Activated CD8-positive, alpha-beta memory T cell treated with anti-CD3 and anti-CD28 coated beads, Interleukin-2, amount 50 U/mL, for 48 hours (primary cell): ENCODE measurements at places on chromosomes 7 and 10.

GRCh38 chr7:134472572-134473244 lies 13.8 kb upstream of the AKR1B1 start:
- no peak for DNase-seq

DNA sequence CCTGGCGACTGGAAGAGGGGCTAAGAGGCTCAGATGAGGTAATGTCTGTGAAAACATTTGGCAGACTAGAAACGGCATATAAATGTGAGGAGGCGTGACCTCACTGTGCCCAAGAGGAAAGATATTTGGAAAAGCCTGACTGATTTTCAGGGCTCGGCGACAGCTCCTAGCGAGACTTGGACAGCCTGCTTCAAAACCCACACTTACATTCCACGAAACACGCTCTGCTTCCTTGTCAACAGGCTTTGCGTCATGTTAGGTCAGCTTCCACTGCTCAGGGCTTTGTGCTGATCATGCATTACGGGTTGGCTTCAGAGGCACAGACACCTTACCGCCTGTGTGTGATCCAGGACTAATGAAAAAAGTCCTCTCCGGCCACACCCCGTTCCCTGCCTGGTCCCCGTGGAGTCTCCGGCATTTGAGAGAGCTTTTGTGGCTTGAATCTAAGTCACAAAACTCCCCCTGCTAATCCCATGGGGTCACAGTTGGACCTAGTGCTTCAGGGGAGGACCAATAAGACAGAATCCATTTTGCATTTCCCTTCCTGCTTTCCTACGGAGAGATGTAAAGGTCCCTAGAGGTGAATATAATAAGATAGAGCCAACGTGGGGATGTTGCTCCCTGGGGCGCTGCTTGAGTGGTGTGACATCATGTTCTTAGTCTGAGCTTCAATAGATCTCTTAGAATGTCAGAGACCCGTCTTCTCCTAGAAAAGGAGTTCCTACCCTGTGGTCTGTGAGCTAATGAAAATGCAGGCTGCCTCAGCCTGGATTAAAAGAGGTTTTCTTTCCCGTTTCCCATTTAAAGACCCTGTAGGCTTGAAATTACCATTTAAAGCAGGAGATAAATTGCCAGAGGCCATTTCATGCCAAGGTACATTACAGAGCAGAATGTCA lies 25.5 kb downstream of the FGFBP3 start:
- no peak for DNase-seq

GRCh38 chr10:118922972-118923371 lies 106.5 kb upstream of the NANOS1 start:
- DNase-seq: no peak

DNA sequence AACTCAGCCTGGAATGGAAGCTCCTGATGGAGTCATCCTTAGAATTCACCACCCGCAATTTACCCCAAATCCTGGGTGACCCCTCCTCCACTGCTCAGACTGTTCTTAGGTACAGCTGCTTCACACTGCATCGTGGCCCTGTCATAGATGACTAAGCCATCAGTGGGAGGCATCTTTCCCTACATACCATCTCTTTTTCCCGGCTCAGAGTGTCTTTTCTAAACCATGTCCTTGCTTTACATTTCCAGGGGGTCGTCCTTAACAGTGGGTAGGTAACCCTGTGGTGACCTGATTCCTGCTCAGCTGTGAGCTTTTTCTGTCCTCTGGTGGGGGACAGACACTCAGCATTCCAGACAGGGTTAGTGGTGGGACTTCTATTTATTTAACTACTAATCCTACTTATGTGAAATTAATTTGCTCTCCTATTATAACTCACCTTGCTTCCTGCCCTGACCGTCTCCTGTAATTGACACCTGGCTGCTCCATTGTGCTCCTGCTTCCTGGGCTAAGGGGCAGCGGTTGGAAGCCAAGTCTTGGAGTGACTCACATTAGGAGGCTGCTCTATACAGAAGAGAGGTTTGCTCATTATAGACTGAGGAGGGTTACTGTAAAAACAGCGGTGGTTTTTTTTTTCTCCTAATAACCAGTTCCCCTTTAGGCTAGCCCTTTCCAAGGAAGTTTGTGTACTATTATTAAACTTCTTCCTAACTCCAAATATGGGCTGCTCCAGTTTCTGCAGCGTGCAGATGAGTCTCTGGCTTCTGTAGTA lies 40.6 kb downstream of the PYROXD2 start:
- DNase-seq: no peak

DNA sequence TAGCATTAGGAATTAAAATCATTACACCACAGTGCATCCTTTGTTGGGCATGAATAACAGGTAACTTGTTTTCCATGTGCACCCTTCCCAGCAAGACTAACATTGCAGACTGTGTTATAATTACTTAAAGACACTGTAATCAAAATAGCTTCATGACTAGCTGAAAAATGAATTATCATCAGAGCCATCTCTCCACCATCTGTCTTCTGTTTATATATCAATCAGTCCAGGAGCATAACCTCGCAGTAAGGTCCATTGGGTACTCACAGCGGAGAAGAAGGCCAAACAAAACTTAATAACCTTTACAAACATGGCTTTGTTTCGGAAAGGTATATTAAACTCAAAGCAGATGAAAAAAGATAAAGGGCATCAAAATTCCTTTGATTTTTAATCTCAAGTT lies 90.6 kb downstream of the ODAD2 start:
- no peak for DNase-seq
